ENCODE measurements at places on chromosomes 6 and 20.

DNA sequence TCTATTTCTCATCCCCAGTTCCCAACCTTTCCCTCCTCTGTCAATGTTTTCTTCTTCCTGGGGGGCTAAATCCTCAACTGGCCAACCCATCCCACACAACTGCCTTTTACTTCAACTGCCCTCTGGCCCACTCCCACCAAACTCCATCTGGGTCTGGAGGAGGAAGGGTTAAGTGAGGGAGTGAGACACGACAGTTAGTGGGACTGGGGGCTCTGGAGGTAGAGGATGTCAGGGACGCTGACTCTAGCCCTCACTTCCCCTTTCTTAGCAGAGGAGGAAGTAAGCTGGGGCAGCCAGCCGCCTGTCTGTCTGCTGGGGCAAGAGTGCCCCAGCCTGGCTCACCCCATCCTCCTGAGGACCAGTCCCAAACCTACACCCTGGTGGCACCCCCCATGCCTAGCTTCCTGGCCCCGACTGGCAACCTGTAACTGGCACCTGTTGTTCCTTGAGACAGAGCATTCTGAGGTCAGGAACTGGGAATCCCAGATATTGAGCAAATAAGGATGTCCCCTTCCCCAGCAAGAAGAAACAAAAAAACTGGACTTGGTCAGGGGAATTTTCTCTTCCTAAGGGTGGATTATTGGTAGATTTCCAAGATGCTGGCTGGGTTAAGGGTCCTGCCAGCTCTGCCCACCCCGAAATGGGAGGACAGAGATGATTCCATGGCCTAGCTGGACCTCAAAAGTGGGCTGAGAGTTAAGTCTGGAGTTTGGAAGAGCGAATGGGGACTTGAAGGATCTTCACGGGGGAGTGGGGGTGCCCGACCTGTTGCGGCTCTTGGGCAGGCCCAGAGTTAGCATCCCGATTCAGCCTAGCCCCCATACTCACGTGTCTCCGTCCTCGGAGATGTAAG lies 971 bp downstream of the NFKBIE start:
- peaks cover 51% of the 10 kb centered on the region for H3K36me3 ChIP-seq
- H3K27me3 ChIP-seq: peaks cover 11% of the 10 kb centered on the region
- peak overlapping the region; percentile 99 for H3K27ac ChIP-seq

DNA sequence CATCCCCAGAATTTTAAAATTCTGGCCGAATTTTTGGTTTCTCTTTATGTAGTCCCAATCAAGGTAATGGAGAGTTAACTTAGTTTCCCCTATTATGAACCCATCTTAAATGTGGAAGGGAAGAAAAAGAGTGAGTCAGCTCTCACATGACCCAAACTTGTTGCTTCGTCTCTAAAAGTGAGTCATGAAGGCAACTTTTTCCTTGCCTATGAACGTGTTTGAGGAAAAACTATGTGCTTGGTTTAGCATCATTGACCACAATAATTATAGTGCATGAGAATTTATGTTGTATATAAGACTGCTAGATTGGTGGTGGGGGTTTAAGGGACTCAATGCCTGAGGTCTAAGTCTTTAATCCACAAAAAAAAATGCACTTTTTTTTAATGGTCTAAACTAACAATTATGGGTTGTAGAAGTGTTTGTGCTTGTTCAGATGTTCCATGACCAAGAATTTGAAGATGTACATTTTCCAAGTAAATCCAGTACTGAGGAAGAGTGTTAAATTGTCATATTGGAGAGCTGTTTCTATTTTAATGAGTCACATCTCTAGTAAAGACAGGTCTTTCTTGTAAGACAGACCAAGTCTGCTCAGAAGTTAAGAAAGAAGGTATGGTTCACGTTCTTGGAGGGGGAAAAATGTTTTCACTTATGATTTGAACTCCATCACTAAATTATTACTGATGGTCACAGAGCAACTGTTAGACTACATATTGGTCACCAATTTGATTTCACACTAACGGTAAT lies 409.9 kb upstream of the MARCKS start:
- no peak overlapping the region for H3K27ac ChIP-seq
- H3K27me3 ChIP-seq: no peaks in the 10 kb centered on the region
- no peak for DNase-seq
- peaks cover 3% of the 10 kb centered on the region for H3K36me3 ChIP-seq

- H3K4me1 ChIP-seq: peaks cover 3% of the 10 kb centered on the region
- H3K4me3 ChIP-seq: no peak overlapping the region
- H3K27ac ChIP-seq: no peak overlapping the region
- DNase-seq: no peak
Observed at GRCh38 chr20:2984956-2985661, 58.3 kb upstream of the GNRH2 start.

DNA sequence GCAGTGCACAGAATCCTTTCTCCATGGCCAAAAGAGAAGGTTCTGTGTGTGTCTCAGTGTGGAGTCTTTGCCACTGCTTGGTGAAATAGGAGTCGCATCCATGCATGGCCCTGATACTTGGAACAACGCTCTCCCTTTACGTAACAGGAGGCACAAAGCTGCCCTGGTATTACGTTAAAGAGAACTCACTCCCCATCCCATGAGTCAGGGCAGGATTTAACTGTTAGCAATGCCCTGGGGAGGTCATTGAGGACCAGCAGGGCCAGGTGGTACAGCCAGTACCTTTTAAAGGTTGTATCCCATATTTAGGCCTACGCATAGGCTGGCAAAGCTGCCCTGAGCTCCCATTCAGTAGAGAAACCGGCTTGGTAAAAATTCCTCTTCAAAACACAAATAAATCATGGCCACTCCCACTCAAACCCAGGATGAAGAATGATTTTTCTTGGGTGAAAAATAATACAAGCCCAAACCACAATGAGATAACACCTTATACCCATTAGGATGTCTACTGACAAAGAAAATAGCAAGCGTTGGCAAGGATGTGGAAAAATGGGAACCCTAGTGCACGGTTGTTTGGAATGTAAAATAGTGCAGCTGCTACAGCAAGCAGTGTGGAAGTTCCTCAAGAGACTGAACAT lies 37.1 kb downstream of the MYLK4 start:
- no peaks in the 10 kb centered on the region for H3K4me1 ChIP-seq
- no peaks in the 10 kb centered on the region for H3K36me3 ChIP-seq
- H3K27me3 ChIP-seq: peaks cover 29% of the 10 kb centered on the region
- DNase-seq: no peak

DNA sequence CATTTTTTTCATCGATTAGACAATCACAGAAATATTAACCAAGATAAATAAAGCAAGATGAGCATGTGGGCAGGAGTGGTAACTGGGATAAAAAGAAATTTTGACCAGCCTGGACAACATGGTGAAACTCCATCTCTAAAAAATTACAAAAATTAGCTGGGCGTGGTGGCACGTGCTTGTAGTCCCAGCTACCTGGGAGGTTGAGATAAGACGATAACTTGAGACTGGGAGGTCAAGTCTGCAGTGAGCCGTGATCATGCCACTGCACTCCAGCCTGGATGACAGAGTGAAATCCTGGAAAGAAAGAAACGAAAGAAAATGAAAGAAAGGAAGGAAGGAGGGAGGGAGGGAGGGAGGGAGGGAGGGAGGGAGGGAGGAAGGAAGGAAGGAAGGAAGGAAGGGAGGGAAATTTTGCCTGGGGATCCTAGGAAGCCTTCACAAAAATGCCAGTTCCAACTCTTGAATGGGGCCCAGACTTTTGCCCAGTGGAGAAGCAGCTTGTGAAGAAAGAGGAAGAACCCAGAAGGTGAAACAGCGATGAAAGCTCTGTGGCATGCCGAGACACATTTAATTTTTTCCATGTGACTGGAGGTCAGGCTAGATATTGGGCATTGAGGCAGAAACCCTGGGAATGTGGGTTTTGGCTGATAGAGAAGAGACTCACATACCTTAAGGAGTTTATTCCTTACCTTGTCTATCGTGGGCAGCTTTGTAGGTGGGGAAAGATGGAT lies 20.3 kb downstream of the CCDC170 start:
- peaks cover 25% of the 10 kb centered on the region for H3K27me3 ChIP-seq
- no peaks in the 10 kb centered on the region for H3K4me1 ChIP-seq
- no peaks in the 10 kb centered on the region for H3K36me3 ChIP-seq
- DNase-seq: no peak
- no peak overlapping the region for H3K4me3 ChIP-seq

- H3K4me3 ChIP-seq: no peak overlapping the region
- no peak for DNase-seq
- H3K4me1 ChIP-seq: no peaks in the 10 kb centered on the region
Observed at GRCh38 chr20:64149809-64150560, 14.3 kb upstream of the MYT1 start.

DNA sequence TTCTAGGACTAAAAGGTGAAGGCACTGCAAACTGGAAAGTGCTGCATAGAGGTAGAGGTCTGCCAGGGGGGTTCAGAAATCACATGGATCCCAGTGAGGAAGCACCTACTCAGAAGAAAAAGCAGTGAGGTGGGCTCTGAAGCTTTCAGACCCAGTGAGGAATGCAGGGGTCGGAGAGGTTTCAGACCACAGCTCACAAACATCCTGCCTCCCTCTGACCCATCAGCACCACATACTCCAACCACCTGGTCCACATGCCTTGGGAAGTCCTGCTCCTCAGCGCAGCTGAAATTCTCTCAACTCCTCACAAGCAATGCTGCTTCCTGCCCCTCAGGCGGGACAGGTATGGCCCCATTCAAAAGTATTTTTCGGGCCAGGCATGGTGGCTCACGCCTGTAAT lies 20.2 kb downstream of the MRPL14 start:
- no peak for DNase-seq
- H3K4me3 ChIP-seq: no peak overlapping the region
- H3K27ac ChIP-seq: peak overlapping the region; percentile 22
- no peaks in the 10 kb centered on the region for H3K27me3 ChIP-seq

DNA sequence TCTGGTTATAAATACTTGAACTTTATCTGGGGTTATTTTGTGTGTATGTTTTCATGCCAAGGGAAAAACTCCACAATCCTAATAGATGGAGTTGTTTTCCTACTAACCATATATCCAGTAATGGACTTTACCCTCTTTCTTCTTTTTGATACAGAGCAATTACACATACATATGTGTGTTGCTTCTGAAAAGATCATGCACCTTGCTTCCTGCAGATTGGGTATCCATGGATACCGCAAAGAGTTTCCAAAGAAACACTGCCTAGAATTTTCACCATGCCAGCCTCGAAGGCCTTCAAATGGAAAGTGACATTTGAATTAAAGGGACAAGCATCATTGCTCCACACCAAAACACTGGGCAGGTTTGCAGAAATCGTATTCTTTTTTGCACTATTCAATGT lies 26.8 kb downstream of the HDDC2 start:
- H3K4me3 ChIP-seq: no peak overlapping the region
- no peak for DNase-seq
- peaks cover 5% of the 10 kb centered on the region for H3K36me3 ChIP-seq
- peak overlapping the region; percentile 73 for H3K27ac ChIP-seq

DNA sequence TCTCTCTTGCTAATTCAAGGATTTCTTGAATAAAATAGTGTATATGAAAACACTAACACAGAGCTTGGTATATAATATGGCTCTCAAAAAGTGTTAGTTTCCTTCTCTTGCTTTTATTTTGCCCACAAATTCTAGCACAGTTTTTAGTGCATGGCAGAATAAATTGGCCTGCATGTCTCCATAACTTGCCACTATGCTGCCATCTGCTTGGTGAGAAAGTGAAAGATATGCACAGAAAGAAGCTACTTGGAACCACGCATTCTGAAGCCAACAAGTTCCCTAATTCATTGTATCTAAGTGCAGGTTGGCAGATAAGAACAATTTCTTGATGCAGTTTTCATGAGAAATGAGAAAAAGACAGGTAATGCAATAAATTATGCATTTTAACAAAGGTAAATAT lies 101.2 kb downstream of the EPHA7 start:
- no peaks in the 10 kb centered on the region for H3K36me3 ChIP-seq
- H3K27ac ChIP-seq: no peak overlapping the region
- no peak for DNase-seq
- no peaks in the 10 kb centered on the region for H3K27me3 ChIP-seq
- H3K4me1 ChIP-seq: no peaks in the 10 kb centered on the region

- H3K4me3 ChIP-seq: no peak overlapping the region
- H3K4me1 ChIP-seq: peaks cover 9% of the 10 kb centered on the region
- no peaks in the 10 kb centered on the region for H3K27me3 ChIP-seq
- no peak overlapping the region for H3K27ac ChIP-seq
- H3K36me3 ChIP-seq: peaks cover 13% of the 10 kb centered on the region
Observed at GRCh38 chr6:13332349-13332706, 4.0 kb upstream of the TBC1D7 start.

- no peak overlapping the region for H3K27ac ChIP-seq
- no peaks in the 10 kb centered on the region for H3K4me1 ChIP-seq
- H3K36me3 ChIP-seq: no peaks in the 10 kb centered on the region
- DNase-seq: no peak
- H3K27me3 ChIP-seq: peaks cover 16% of the 10 kb centered on the region
- H3K4me3 ChIP-seq: no peak overlapping the region
Observed at GRCh38 chr6:167420858-167421766, 96.2 kb downstream of the TTLL2 start.

- no peaks in the 10 kb centered on the region for H3K27me3 ChIP-seq
- H3K4me3 ChIP-seq: no peak overlapping the region
- H3K36me3 ChIP-seq: no peaks in the 10 kb centered on the region
- no peak overlapping the region for H3K27ac ChIP-seq
Observed at GRCh38 chr6:56156643-56157042, 90.7 kb downstream of the COL21A1 start.

- no peak for DNase-seq
- H3K4me1 ChIP-seq: peaks cover 7% of the 10 kb centered on the region
- no peaks in the 10 kb centered on the region for H3K36me3 ChIP-seq
- H3K4me3 ChIP-seq: no peak overlapping the region
- no peak overlapping the region for H3K27ac ChIP-seq
Observed at GRCh38 chr6:157432892-157433265, 51.9 kb downstream of the ZDHHC14 start.

GRCh38 chr6:45571159-45571558 lies 193.4 kb upstream of the SUPT3H start:
- no peaks in the 10 kb centered on the region for H3K36me3 ChIP-seq
- no peak for DNase-seq
- peak overlapping the region; percentile 66 for H3K27ac ChIP-seq
- no peak overlapping the region for H3K4me3 ChIP-seq
- peaks cover 47% of the 10 kb centered on the region for H3K4me1 ChIP-seq

GRCh38 chr6:87884203-87884602 lies 163.4 kb upstream of the SPACA1 start:
- peaks cover 4% of the 10 kb centered on the region for H3K27me3 ChIP-seq
- no peak for DNase-seq
- no peak overlapping the region for H3K27ac ChIP-seq

DNA sequence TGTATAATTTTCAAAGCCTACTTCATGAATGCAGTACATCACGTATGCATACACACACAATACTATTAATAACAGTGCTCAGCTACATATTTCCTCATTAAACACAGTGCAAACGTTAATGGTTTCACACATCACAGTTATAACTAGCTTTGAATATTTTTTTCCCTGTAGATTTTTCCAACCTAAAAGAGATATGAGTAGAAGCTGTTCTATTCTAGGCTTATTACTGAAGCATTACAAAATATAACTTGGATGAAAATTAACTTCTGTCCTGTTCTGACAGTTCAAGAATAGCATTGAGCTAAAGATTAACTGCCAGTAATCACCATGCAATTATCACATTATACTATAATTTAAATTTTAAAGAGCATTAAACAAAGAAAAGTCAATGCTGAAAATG lies 6.2 kb downstream of the LMBRD1 start:
- peak overlapping the region; percentile 4 for H3K27ac ChIP-seq
- no peak overlapping the region for H3K4me3 ChIP-seq
- peaks cover 18% of the 10 kb centered on the region for H3K36me3 ChIP-seq
- peaks cover 21% of the 10 kb centered on the region for H3K4me1 ChIP-seq

GRCh38 chr6:47061309-47062300 lies 19.5 kb upstream of the ADGRF1 start:
- no peaks in the 10 kb centered on the region for H3K27me3 ChIP-seq
- no peak overlapping the region for H3K4me3 ChIP-seq
- no peak overlapping the region for H3K27ac ChIP-seq
- H3K36me3 ChIP-seq: no peaks in the 10 kb centered on the region
- no peaks in the 10 kb centered on the region for H3K4me1 ChIP-seq
